IPS DF 6.9 (cell line): ENCODE measurements at places on chromosomes 4 and X.

DNA sequence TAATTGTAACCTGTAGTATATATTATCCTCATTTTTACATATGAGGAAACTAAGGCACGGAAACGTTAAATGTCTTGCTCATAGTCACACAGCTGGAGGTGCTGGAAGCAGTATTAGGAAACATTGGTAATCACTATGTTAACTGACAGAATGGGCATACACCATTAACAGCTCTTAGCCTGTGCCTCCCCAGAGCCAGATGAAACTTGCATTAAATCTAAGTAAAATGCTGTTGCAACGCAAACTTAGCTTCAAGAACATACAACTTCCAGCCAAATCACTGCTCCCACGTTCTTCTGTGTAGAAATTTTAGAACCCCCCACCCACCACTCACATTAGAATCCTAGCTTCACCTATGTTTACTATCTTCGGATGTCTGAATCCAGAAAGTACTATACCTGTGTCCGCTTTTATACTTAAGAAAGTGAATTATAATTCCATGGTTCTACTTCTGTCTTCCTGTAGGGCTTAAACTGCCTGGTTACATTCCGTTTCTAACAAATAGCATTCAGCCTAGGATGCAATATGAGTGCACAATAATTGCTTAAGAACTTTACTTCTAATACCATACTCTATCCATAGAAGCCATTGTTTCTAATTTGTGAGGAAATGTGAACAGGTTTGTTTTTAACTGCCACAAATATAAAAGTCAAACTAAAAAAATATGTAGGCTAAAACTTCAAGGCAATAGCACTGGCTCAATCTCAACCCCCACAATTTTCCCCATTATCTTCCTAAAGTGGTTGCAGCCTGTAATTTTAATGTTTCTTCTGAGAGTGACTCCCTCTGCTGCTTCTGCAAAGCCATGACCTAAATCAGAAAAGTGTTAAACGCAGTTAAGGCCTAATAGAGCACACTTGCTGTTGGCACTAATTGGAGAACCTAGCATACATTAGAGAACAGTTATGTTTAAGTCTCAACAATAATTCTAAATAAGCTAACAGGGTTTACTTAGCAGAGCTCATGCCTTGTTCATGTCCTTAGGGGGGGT lies 4.4 kb downstream of the UNC5C start:
- no peak for DNase-seq

DNA sequence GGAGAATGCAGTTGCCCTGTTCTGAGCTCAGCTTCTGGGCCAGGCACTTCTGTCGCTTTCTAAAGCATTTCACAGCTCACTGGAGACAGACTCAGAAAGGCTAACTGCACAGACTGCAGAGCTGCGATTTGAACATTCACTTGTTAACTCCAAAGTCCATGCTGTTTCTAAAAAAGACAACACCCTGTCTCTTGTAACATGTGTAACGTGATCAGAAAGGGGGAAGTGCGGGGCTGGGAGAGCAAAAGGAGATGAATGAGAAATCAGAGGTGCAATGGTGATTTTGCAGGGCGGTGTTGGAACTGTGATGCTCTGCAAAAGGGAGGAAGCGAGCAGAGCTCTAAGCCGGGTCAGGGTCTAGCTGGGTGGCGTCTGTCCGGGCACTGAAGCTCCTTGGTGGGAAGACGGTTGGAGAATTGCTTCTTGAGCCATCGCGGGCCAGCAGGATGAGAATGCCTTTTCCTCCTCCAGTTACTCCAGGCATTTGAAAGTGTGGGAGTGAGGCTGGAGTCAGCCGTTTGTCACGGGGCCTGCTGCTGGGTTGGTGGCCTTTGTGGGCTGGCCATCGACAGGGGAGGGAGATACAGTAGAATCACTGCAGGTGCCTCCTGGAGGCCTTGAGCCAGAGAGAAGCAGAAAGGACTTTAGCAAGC lies 20.3 kb downstream of the TBC1D14 start:
- DNase-seq = no peak

DNA sequence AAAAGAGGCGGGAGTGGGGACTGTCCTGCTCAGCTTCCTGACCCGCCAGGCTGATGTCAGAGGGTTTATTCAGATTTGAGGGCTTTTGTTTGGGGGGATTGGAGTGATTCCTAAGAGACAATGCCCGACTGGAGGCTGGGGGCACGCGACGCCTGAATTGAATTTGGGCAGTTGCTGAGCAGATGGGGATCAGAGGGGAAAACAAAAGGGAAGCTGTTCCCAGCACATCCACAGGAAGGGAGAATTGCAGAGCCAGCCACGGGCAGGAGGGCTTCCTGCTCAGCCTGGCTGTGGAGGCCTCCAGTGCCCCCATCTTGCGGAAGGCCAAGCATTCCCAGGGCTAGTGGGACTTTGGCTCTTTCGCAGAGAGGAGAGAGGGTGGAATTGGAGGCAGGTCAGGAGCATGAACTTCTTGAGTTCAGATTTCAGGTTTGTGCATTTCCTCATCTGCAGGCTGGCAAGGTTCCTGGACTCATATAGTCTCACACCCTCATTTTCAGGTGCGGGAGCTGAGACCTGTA lies 162.8 kb downstream of the NHS start:
- no peak for DNase-seq

- no peak for DNase-seq
These were observed 83.3 kb upstream of the VCX2 start for GRCh38 chrX:8254401-8254800.

GRCh38 chrX:149641835-149642234 lies 10.2 kb upstream of the TMEM185A start:
- DNase-seq = no peak

GRCh38 chr4:78542373-78542772 lies 9.2 kb upstream of the ANXA3 start:
- no peak for DNase-seq

DNA sequence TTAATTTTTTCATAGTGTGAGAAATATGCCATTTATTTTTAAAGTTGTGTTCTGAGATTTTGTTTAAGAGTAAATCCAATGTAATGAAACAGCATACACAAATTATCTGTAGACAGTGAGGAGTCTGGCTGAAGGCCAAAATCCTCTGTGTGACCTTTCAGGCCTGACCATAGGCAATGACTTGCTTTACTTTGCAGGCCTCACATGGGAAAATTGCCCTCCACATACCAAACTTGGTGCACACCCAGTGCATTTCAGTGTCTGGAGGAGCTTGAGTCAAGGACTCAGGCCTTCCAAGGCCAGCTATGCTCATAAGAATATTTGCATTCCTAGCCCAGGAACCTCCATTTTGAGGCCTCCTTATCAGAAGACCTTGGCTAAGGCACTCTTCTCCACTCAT lies 430.1 kb downstream of the GABRG1 start:
- DNase-seq = no peak

GRCh38 chr4:83389037-83389720 lies 54.5 kb upstream of the HPSE start:
- no peak for DNase-seq
